ENCODE measurements at places on chromosomes 2 and 18. TPM values are rescaled to one million over a fixed set of nuclear protein-coding genes. Genes with fewer than 3 reads are reported as not detected.
A peak's percentile ranks its signal among the peaks of the same experiment; 100 is the strongest.

DNA sequence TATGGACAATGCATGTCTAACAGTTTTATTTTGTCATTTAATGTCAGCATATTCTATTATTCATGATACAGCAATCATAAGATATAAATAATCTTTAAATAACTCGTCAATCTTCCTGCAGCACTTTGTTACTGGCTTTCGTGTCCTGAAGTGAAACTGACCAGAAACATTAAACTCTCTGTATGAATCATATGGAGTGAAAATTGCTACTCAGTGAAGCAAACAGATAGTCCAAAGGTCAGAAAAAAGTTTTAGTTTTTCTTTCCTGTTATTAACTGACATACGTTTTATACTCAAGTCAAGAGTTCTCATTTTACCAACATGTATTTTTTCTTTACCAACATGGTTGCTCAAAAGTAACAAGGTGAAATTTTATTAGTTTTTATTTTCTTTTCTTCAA, 106.8 kb upstream of the GALNT5 start:
- no peaks in the 10 kb centered on the region for H3K27me3 ChIP-seq
- no peaks in the 10 kb centered on the region for H3K36me3 ChIP-seq
- H3K4me3 ChIP-seq, result no peak overlapping the region
- no peaks in the 10 kb centered on the region for H3K4me1 ChIP-seq
- DNase-seq, result no peak
- H3K27ac ChIP-seq, result no peak overlapping the region

GRCh38 chr18:394987-395362, 105.5 kb downstream of the COLEC12 start:
- no peaks in the 10 kb centered on the region for H3K27me3 ChIP-seq
- no peaks in the 10 kb centered on the region for H3K36me3 ChIP-seq
- no peak overlapping the region for H3K4me3 ChIP-seq
- DNase-seq, result no peak
- H3K27ac ChIP-seq, result no peak overlapping the region

DNA sequence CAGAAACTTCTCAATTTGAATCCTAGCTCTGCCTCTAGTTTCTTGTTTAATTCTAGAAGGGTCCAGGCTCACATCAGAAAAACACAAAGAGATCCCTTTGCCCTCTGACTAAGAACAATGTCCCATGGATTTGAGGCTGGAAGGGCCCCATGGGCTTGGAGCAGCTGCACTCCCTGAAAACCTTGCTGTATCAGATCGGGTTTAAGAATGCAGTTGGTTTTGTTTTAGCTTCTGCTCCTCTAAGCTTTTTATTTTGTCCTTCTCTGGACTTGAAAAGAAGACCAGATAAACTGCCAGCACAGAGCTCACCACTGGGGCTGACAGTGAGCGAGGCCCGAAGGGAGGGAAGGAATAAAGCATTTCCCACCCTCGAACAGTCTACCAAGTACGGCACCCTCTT, 69.2 kb upstream of the WIPF1 start:
- peak overlapping the region; percentile 6 for H3K27ac ChIP-seq
- H3K36me3 ChIP-seq, result no peaks in the 10 kb centered on the region
- H3K27me3 ChIP-seq, result no peaks in the 10 kb centered on the region
- no peaks in the 10 kb centered on the region for H3K4me1 ChIP-seq
- DNase-seq, result no peak

- no peak overlapping the region for H3K27ac ChIP-seq
- H3K4me3 ChIP-seq, result no peak overlapping the region
Measured at GRCh38 chr18:58041633-58042032, 2.4 kb upstream of the NEDD4L start.

DNA sequence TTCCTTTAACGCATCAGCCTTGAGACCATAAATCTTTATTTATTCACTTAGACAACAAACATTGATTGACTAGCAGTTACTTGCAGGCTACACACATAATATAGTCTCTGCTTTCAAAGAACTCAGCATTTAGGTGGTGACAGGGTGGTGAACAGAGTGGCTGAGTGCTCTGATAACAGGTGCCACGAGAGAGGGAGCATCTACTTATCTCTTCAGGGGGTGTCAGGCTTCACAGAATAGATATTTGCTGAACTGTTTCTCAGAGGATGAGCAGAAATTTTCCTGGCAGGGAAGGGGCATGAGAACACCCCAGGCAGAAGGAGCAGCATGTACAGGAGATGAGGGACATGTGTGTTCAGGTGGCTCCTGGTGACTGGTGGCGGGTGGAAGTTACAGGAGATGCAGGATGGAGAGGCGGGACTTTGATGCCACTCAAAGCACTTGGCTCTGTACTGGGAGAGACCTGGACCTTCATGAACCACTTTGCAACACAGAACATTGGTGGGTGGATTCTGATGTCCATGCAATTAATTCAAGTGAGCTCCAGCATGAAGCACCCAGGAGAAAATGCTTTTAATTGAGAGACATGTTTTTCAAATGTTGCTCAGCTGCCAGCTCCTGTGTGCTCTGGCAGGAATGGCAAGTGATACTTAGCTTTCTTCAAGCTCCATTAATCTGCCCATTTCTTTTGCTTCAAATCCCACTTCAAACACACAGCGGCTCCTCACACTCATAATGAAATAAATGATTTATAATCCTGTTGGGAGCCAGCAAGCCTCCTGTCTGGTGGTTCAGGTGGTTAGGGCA, 248.9 kb downstream of the MYCN start:
- H3K36me3 ChIP-seq, result no peaks in the 10 kb centered on the region
- H3K27me3 ChIP-seq, result no peaks in the 10 kb centered on the region
- no peak overlapping the region for H3K4me3 ChIP-seq
- H3K27ac ChIP-seq, result no peak overlapping the region

DNA sequence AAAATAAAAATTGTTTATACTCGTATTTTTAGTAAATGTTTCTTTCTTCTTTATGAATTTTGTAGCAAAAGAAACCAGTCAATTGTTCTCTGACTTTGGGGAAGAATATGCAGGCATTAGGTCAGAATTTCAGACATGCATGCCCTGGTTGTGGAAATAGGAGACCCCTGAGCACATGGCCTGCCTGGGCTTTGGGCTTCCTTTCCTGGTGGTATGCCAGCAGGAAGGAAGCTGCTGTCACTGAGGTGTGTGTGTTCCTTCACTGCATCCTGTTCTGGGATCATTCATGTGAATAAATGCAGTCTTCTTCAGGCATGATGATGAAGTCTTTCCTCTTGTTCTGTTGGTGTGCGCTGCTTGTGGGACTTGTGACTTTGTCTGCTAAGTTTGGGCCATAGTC, 920.2 kb upstream of the VRK2 start:
- no peaks in the 10 kb centered on the region for H3K36me3 ChIP-seq
- no peak overlapping the region for H3K4me3 ChIP-seq
- H3K27ac ChIP-seq, result no peak overlapping the region
- no peak for DNase-seq

DNA sequence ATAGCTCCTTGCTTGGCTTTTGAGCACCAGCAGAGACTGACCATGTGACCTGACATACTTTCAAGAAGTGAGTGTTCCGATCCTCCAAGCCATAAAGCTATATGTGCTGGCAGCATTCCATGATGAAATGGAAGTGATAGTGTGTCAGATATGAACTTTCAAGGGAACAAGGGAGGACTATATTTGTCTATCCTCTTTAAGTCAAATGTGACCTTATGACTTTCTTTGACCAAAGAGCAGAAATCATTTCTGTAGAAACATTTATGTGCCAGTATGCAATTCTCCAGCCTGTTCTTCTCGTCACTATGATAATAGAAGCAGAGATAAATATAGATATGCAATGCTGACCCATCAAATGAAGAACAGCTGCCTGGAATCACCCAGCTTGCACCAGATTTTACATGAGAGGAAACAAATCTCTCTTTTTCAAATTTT, 14.4 kb downstream of the HYCC2 start:
- H3K4me1 ChIP-seq, result peaks cover 13% of the 10 kb centered on the region
- H3K4me3 ChIP-seq, result no peak overlapping the region
- H3K27ac ChIP-seq, result no peak overlapping the region
- no peaks in the 10 kb centered on the region for H3K36me3 ChIP-seq

GRCh38 chr2:127413782-127414637, 4.2 kb upstream of the PROC start:
- no peak for DNase-seq
- no peak overlapping the region for H3K27ac ChIP-seq
- H3K36me3 ChIP-seq, result no peaks in the 10 kb centered on the region
- no peaks in the 10 kb centered on the region for H3K27me3 ChIP-seq
- H3K4me1 ChIP-seq, result peaks cover 17% of the 10 kb centered on the region
- no peak overlapping the region for H3K4me3 ChIP-seq

- H3K36me3 ChIP-seq, result no peaks in the 10 kb centered on the region
- no peak for DNase-seq
- no peak overlapping the region for H3K27ac ChIP-seq
- no peaks in the 10 kb centered on the region for H3K27me3 ChIP-seq
Measured at GRCh38 chr2:74286725-74287124, 56.5 kb downstream of the SLC4A5 start.

DNA sequence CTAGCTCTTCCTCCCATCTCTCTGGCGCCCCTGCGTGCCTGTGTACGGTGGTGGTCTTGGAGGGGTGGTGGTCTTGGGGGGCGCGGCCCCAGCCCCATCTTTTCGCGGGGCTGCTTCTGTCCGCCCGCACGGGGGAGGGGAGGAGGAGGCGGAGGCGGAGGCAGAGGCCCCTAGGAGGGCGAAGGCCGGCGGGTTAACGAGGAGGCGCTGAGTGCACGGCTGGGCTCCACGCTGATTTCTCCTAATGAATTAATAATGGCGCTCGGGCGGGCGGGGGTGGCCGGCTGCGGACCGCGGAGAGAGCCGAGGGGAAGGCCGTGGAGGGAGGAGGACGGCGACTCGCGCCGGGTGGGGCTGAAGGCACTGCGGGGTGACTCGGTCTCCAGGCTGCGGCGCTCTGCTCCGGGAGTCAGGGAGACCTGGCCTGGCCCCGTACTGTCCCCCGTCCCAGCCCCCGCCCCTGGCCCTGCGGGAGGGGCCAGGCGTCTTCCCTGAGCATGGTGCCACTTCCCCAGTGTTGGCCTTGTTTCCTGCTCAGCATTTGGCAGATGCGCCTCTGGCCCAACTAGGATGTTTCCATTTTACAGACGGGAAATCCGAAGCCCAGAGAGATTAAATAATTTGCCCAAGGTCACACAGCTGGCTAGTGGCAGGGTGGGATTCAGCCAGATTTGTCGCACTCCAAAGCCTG, 6.0 kb downstream of the GAREM2 start:
- H3K36me3 ChIP-seq, result no peaks in the 10 kb centered on the region
- peak overlapping the region; percentile 44 for H3K4me3 ChIP-seq
- no peaks in the 10 kb centered on the region for H3K27me3 ChIP-seq
- peaks cover 10% of the 10 kb centered on the region for H3K4me1 ChIP-seq
- peak; percentile 52 for DNase-seq

DNA sequence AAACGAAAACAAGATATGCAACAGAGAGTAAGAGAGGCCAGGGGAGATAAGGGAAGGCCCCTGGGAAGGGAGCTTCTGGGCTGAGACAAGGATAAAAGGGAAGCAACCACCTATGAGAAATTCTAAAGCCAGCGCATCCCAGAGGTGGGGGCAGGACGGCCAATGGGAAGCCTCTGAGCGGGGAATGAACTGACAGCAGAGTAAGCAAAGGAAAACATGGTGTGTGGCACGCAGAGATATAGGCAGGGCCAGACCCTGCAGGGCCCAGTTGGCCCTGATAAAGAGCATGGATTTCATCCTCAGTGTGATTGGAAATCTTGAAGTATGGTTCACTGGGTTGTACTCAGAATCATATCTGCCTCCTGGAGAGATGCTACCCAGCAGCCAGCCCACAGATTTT, 78.7 kb downstream of the IRS1 start:
- no peaks in the 10 kb centered on the region for H3K36me3 ChIP-seq
- no peaks in the 10 kb centered on the region for H3K27me3 ChIP-seq
- peaks cover 6% of the 10 kb centered on the region for H3K4me1 ChIP-seq
- DNase-seq, result no peak
- no peak overlapping the region for H3K27ac ChIP-seq
- H3K4me3 ChIP-seq, result no peak overlapping the region

- no peak for DNase-seq
- no peak overlapping the region for H3K4me3 ChIP-seq
- H3K27me3 ChIP-seq, result no peaks in the 10 kb centered on the region
- H3K4me1 ChIP-seq, result no peaks in the 10 kb centered on the region
- no peak overlapping the region for H3K27ac ChIP-seq
Measured at GRCh38 chr2:236261452-236261851, 2.8 kb downstream of the ASB18 start.

GRCh38 chr2:82796132-82796531, 1662.9 kb downstream of the SUCLG1 start:
- H3K27ac ChIP-seq, result no peak overlapping the region
- H3K27me3 ChIP-seq, result no peaks in the 10 kb centered on the region
- H3K4me1 ChIP-seq, result no peaks in the 10 kb centered on the region
- no peak for DNase-seq
- no peaks in the 10 kb centered on the region for H3K36me3 ChIP-seq

DNA sequence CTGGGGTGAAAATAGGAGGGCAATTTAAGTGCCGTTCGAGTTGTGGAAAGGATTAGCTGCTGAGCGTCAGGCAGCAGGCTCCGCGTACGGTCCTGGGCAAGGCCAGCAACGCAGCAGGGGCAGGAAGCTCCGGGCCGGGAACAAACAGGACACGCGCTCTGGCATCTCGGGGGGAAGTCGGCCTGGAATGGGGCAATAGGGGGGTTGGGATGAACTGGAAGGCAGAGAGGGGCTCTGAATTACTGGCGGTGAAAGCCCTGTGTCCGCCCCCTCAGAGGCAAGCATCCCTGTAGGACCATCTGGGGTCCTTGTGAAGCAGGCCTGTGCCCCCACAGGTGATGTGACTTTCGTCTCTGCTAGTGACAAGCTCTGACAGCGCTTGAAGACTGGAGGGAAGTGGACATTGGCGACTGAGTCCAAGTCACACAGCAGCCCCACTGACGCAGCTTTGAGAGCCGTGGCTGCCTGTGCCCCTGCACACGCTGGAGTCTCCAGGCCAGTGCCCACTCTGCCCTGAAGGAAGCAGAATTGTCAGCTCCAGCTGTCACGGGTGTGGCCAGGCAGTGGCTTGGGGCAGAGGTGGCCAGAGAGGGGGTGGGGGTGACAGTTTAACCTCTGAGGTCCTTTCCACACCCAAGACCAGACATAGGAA, 22.3 kb downstream of the GPR35 start:
- no peaks in the 10 kb centered on the region for H3K4me1 ChIP-seq
- no peaks in the 10 kb centered on the region for H3K27me3 ChIP-seq
- no peak overlapping the region for H3K4me3 ChIP-seq
- H3K36me3 ChIP-seq, result no peaks in the 10 kb centered on the region
- no peak for DNase-seq

- no peak overlapping the region for H3K27ac ChIP-seq
- DNase-seq, result no peak
- no peaks in the 10 kb centered on the region for H3K27me3 ChIP-seq
- H3K4me1 ChIP-seq, result no peaks in the 10 kb centered on the region
Measured at GRCh38 chr18:30684825-30685481, 357.6 kb downstream of the DSC3 start.

DNA sequence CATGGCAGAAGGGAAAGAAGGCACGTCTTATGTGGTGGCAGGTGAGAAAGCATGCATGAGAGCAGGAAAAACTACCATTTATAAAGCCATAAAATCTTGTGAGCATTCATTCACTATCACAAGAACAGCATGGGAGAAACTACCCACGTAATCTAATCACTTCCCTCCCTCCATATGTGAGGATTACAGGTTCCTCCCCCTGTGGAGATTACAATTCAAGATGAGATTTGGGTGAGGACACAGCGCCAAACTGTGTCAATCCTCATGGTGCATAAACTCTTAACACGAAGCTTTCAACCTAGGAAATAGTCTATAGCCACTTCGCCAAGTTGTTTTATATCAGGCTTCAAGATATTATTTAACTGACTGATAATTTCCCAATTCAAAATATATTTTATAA, 595.5 kb downstream of the FBXO15 start:
- H3K27me3 ChIP-seq, result no peaks in the 10 kb centered on the region
- H3K4me1 ChIP-seq, result no peaks in the 10 kb centered on the region
- no peak for DNase-seq
- no peak overlapping the region for H3K4me3 ChIP-seq

The COL4A3 gene
- 9.0 TPM for total RNA-seq

The CD226 gene
- 3.0 TPM for total RNA-seq

The DSC3 gene
- 0.24 TPM for total RNA-seq

The CGREF1 gene
- 6.6 TPM for total RNA-seq

The WNT10A gene
- total RNA-seq, result 2.5 TPM
